ENCODE measurements at places on chromosomes 1 and 21.

DNA sequence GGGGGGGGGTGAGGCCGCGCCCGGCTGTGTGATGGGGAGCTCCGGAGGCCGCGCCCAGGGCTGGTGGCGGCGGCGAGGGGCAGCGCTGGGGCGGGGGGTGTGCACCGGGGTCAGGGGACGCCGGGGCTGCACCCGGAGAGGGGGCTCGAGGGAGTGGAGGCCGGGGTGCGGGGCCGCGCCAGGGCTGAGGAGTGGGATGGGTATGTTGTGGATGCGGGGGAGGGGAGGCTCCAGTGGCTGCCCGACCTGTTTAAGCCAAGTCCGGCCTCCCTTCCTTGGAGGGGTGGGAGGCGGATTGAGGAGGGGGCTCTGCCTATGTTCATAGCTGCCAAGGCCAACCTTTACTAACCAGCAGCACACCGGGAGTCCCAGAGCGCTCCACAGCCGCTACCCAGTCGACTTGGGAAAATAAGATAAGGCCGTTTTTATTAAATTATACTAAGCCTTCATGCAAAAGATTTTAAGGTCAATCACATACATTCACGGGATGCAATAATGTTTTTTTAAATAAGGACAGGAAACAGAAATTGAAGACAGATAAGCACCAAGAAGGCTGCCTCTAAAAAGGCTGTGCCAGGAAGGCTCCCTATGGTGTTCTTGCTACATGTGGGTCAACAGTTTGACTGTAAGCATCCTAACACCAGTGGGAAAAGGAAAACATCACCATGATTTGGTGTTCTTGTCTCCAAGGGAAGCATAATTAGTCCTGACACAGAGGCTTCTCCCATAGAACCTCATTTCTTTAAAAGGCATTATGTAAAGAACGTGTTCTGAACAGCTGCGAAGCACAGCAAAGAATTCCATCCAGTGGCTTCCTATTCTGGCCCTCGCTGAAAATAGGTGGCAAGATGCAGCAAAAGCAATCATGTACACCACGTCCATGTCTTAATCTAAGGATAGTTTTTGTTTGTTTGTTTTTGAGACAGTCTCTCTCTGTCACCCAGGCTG, 626 bp upstream of the HLCS start:
- DNase-seq, result no peak

- no peak for DNase-seq
These were observed 21.4 kb upstream of the FMO1 start for GRCh38 chr1:171226747-171227370.

- no peak for DNase-seq
These were observed 498 bp downstream of the KRTAP10-2 start for GRCh38 chr21:44550807-44551206.

DNA sequence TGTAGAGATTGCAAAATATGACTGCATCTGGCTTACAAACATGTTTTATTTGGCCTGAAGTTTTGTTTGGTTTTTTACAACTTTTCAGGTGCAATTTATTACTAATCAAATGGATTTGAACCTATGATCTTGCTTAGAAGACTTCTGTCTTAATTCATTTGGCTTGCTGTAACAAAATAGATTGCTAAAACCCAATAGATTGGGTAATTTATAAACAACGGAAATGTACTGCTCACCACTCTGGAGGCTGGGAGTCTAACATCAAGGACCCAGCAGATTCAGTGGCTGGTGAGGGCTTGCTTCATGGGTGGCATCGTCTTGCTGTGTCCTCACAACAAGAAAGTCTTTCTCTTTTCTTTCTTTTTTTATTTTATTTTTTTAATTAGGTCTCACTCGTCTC, 72.9 kb downstream of the LBR start:
- DNase-seq, result no peak

DNA sequence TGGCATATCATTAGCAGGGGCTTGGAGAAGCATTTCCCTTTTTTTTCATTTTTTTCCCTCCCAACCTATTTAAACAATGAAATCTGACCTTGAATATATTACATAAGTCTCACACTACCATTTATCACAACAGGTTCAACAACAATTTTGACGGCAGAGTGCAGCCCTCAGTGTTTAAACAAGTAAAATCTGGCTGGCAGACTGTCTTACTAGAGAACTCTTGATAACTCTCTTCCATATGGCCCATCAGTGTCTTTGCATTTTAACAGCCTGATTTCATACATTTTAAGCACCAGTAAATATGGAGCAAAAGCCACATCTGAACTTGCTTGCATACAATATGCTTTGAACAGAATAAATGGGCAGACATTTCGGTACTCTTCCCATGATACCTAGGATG, 213.0 kb downstream of the KCTD3 start:
- DNase-seq, result no peak

DNA sequence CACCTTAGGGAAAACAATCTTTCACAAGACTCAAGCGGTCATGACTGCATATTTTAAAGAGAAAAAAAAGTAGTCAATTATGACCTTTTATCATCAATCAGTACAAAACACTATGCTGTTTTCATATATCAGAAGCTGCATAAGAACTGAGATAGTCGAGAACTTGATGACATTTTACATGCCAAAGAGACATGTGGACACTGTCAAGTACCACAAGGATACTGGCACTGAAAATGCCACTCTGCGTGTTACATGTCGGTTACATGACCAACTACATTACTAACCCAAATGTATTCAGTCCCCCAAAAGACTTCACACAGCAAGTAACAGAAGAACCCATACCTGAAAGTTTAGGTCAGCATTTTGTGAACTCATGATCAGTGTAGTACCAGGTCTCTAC, 975.0 kb upstream of the ADGRL4 start:
- DNase-seq, result no peak

GRCh38 chr1:172875892-172876291, 174.8 kb downstream of the TNFSF18 start:
- no peak for DNase-seq
